ENCODE measurements at places on chromosomes 3 and 15.
A peak's percentile ranks its signal among the peaks of the same experiment; 100 is the strongest.

DNA sequence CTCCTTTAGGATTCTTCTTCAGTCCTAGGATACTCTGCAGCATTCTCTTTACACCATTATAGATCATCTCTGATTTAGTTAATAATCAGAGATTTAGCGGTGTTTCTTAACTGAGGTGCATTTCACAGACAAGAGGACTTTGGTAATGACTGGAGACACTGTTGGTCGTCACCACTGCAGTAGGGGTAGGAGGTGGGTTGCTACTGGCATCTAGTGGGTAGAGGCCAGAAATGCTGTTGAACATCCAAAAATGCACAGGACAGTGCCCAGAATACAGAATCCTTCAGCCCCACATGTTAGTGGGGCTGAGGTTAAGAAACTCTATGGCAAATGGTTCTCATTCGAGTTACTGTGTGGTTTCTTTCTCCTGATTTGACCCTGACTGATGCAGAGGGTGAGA, 80.4 kb upstream of the LMCD1 start:
- DNase-seq, result no peak

GRCh38 chr3:138023754-138024153, 13.8 kb downstream of the CLDN18 start:
- peak; percentile 71 for DNase-seq

DNA sequence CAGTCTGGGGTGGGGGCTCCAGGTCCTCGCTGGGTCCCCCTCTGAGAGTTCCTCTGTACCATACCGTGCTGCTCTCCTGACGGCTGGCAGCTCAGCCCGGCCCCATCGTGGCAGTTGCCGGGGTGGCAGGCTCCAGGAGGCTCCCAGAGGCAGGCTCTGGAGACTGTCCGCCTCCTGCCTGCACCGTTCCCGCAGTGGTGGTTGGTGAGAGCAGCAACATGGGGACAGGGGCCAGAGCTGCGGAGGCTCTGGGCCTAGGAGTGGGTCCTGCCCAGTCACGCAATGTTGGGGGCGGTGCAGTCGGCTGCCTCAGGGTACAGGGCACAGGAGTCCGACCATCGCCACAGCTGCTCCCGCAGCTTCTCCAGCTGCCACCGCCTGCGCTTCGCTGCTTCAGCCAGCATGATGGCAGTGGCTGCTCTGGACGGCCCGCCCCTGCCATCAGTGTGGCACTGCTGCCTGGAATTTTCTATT, 492.7 kb downstream of the AGBL1 start:
- DNase-seq, result no peak

DNA sequence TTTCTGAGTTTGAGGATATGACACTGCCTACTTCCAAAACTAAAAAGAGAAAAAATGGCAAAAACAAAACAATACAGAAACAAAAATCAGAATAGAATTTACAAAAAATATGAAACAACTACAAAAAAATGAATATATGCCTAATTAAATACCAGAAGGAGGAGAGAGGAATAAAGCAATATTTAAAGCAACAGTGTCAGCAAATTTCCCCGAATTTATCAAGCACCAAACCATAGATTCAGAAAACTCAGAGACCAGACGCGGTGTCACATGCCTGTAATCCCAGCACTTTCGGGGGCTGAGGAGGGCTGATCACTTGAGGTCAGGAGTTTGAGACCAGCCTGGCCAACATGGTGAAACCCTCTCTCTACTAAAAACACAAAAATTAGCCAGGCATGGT, 1360.9 kb downstream of the SI start:
- DNase-seq, result no peak

DNA sequence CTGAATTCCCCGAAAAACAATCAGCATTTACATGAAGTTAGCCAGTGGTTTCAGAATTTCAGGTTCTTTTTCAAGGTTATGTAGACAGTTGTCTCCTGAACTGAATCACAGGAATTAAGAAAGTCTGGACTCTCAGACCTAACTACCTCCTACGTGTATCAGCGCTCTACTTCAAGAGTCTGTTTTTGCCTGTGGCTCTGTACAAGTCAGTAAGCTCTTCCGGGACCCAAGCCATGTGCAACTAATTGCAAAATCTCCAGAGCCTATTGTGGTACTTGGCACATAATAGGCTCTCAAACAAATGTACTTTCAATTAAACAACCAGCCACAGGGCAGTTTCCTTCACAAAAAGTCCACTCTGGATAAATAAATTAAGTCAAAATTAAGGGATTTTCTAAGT, 414.2 kb downstream of the PDCD6IP start:
- no peak for DNase-seq

- DNase-seq, result no peak
These were observed 110.8 kb downstream of the GREM1 start for GRCh38 chr15:32828507-32829186.

DNA sequence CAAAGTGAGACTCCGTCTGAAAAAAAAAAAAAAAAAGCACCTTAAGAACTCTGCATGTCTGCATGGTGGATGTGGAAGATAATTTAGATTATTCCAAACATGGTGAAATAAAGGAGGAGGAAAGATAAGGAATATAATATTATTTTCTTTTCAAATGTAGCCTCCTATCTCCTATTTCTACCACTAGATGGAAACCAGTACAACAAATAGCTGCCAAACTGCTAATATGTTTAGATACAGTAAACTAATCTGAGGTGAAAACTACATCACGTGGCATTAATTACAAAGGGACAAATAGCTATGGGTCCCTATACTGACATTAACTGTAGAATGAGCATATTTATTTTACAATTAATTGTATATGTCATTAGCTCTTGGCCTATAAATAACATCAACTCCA, 197.8 kb downstream of the TBC1D5 start:
- no peak for DNase-seq

GRCh38 chr3:172096881-172097420, 57.6 kb downstream of the FNDC3B start:
- DNase-seq, result no peak

GRCh38 chr3:177713928-177714900, 516.9 kb upstream of the TBL1XR1 start:
- DNase-seq, result no peak

GRCh38 chr15:41936649-41937567, 35.4 kb downstream of the EHD4 start:
- peak; percentile 20 for DNase-seq

- peak; percentile 23 for DNase-seq
These were observed 162.5 kb downstream of the AKAP13 start for GRCh38 chr15:85542895-85543331.

GRCh38 chr3:167110901-167111300, 269.2 kb downstream of the ZBBX start:
- peak; percentile 14 for DNase-seq

DNA sequence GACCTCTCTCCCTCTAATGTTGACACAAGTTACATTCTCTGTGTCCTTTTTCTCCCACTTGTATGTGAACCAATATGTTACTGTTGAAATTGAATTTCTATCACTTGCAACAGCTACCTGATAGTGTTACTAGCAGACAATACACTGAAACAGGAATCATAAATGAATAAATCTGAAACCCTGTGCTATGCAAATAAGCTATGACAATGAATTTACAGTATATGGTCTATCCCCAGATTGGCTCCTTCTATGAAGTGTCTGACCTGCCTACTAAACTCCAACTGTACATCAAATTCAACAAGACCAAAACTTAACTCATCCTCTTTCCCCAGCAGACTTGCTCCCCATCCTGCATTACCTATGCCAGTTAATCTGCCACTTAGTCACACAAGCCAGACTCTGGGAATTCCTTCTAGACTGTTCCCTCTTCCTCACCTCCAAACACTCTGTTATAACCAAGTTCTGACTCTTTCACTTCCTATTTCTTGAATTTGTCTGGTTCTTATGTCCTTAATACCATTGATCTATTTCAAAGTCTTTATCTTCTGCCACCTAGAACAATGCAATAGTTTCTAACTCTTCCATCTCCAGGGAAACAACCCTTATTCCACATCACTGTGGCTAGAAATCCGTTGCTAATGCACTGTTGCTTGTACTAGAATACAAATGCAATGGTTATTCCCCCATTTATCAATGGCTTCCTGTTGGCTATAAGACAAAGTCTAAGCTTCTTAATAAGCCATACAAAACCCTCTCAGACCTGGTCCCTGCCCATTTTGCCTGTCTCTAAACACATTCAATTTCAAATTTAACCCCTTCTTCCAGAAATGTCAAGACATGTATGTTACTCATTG, 13.4 kb upstream of the ZNF639 start:
- DNase-seq, result peak; percentile 32

GRCh38 chr15:77759896-77760592, 127.3 kb upstream of the LINGO1 start:
- no peak for DNase-seq

GRCh38 chr3:81485444-81485865, 276.0 kb downstream of the GBE1 start:
- DNase-seq, result peak; percentile 44

DNA sequence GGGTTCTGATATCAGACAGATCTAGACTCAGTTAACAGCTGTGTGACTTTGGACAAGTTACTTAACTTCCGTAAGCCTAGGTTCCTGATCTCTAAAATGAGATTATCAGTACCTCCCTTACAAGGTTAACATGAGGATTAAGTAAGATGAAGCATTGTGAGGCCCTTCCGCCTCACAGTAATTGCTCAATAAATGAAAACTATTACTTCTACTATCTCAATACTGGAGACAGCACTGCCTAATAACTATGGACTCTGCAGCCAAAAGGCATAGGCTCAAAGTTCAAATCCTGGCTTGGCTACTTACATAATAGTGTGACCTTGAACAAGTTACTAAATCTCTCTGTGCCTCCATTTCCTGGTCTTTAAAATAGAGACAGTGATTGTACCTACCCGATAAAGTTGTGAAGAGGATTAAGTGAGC, 82.0 kb upstream of the ATP11B start:
- DNase-seq, result no peak

- DNase-seq, result no peak
These were observed 40.0 kb downstream of the NME9 start for GRCh38 chr3:138289701-138290100.

- DNase-seq, result no peak
These were observed 147.4 kb downstream of the TJP1 start for GRCh38 chr15:29674661-29675533.

DNA sequence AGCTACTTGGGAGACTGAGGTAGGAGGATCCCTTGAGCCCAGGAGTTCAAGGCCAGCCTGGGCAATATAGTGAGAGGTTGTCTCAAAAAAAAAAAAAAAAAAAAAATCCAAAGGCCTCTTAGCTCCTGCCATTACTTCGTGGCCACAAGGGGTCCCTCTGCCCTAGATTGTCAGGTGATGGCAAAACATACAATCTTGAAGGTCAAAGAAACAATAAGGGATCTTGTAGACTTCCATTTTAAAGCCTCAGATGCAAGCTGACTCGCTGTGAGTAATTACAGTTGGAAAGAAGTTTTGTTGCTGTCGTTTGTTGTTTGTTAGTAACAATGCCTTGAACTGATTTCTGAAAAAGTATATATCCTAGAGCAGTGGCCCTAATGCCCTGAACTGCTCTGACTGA, 55.9 kb upstream of the PLCL2 start:
- DNase-seq, result peak; percentile 85

- DNase-seq, result no peak
These were observed 20.0 kb downstream of the MYO1E start for GRCh38 chr15:59352683-59353082.

- no peak for DNase-seq
These were observed 16.8 kb upstream of the KCTD6 start for GRCh38 chr3:58474967-58475578.

DNA sequence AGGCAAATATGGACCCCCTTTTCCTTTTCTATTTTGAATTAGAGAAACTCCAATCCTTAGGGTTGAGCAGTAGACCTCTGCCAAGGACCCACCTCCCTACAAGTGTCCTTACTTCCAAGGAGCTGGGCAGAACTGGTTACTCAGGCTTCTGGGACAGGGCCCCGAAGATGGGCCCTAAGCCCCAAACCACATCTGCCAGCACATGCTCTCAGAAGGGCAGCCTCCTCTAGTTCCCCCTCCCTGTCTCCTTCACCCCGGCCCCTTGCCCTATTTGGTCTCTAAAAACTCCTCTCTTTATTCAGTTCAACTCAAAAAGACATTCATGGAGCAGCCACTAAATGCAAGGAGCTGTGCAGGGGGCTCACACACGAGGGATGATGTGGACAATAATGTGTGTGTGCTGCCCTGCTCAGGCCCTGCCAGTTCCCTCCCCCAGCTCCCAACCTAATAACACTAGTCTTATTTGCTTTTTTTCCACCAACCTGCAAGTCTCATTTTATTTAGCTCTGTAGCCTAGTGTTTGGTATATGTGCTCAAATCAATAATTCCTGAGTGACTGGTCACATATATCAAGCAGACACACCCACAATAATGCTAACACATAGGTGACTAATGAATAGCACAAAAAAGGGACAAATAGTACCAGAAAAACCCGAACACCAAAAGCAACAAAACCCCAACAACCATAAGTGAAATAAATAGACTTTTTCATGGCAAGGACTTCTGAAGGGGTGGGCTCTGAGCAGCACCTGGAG, 12.2 kb downstream of the ZDHHC3 start:
- DNase-seq, result no peak

DNA sequence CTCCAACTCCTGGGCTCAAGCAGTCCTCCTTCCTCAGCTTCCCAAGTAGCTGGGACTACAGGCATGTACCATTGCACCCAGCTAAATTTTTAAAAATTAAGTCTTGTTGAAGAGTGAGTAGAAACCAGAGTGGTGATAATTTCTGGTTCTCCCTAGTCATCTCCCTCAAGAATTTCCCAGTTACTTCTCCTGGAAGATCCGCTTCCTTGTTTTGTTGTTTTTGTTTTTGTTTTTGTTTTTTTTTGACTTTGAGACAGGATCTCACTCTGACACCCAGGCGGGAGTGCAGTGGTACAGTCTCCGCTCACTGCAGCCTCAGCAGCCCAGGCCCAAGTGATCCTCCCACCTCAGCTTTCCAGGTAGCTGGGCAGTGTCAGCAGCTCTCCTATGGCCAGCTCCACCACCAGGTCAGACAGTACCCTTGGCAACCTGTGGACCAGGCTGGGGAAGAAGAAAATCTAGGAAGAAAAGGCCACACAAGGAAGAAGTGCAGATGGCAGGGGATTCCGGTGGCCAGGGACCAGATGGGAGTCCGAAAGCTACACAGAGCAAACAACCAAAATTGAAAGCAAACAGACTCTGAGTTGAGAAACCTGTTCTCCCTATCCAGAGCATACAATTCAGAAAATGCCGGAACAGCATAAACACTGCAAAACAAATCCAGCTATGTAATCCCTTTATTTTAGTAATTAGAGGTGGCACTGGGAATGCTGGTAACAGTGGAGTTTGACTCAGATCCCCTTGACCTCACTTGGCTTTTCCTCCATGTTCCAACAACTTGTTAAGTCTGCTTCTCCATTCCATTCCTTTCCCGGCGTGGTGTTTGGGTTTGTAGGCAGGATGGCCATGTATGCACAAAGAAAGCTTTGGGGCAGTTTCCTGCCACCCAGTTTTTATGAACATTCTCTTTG, 266.6 kb upstream of the CTDSPL start:
- no peak for DNase-seq

DNA sequence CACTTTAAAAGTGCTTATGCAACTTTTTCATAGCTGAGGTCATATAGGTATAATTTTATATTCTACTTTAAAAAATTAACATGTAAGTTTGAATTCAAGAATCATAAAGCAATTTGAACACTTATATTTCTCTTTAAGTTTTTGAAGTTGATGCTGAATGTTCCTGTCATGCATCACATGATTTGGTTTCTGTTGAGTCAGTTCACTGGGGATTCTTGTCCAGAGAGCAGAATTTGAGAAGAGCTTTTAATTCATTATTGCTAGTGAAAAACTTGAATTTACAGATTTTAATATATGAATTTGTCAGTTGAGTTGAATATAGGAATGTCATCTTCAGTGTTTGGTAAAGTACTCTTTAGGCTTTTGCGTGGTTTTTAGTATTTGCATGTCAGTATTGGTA, 7.9 kb downstream of the SLC25A26 start:
- no peak for DNase-seq

GRCh38 chr15:55829826-55830225, 86.9 kb upstream of the PRTG start:
- DNase-seq, result peak; percentile 55
